H7 (cell line): ENCODE measurements at places on chromosomes 1 and 21.

DNA sequence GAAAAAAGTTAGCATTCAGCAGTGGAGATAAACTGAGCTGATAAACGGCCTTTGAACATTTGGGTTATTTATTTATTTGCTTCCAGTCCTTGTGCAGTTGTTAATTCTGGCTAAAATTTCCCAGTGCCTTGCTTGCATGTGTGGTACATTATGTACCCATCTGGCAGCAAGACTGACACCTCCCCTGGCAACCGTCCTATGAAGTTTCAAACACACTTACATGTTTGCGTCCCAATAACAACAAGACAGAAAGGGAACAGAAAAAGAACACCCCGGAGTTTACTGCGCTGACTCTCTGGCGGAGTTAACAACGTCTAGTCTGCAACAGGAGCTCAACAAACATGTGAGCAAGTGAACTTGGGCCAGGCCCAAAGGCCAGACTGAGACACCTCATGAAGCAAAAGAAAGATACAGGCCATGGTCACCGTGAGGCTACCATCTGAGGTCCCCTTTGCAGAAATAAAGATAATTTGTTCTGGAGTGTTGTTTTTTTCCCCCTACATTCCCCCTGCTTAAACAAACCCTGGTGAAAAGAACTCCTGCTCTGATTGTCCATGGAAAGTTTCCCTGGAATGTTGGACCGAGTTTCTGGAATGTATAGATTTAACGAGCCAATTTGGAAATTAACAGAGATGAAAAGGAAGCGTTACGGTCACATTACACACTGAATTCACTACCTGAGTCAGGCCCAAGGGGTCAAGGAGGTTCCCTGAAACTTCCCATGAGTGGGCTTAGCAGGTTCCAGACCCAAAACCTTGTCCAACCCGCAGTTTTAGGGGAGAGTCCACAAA lies 33.4 kb downstream of the TRABD2B start:
- DNase-seq, result no peak

- DNase-seq, result no peak
Observed at GRCh38 chr1:85857991-85858390, 149.8 kb upstream of the ZNHIT6 start.

- no peak for DNase-seq
Observed at GRCh38 chr1:220056374-220056773, 10.1 kb upstream of the EPRS1 start.

GRCh38 chr1:32178380-32179192 lies 889 bp upstream of the TXLNA start:
- no peak for DNase-seq

DNA sequence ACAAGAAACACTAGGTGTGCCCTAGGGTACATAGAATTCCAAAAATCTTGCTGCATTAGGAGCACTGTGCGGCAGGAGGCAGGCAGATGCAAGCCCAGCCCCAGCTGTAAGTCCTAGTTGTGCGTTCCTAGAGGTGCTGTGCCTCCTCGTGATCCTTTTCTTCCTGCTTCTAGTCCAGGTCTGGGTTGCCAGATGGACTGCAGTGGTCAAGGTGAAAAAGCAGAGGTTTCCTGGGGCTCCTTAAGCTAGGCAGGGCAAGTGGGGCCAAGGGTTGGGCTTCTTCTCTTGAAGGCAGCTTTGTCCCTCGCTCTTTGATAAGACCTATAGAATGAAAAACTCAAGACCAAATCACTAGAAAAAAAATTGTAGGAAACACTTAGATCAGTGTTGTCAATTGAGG lies 21.6 kb upstream of the SLC45A3 start:
- DNase-seq, result no peak

DNA sequence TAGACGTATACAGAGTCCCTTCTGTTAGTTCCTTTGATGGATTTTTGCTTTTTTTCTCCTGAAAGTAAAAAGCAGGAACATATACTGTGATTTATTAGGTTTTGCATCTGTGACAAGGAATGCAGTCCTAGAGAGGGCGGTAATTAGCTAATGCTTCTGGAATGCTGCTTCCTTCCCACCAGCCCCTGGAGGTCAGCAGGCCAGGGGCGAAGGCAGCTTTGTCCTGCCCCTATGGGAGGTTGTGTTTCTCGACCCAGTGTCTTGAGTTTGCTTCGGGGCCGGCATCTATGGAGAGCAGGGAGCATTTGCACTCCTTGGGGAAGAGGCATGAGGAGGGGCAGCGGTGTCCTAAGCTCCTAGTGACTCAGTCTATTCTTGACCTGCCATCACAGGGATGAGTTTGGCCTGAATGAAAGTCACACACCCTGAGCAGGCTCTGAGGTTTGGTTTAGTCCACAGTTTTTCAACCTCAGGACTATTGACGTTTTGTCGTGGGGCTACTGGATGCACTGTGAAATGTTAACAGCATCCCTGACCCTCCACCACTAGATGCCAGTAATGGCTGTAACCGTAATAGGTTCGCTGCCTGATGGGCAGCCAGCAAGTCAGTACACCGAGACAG lies 85.0 kb upstream of the KCNJ15 start:
- DNase-seq, result peak; percentile 70

GRCh38 chr1:162335126-162335525 lies 41.5 kb downstream of the SPATA46 start:
- no peak for DNase-seq
